Muscle of arm (tissue), 14 donors: ENCODE measurements at places on chromosomes 2 and 18.

GRCh38 chr2:231568098-231568784, 24.4 kb upstream of the TEX44 start:
- no peak for DNase-seq

- no peak for DNase-seq
These were observed 101.2 kb upstream of the SEC11C start for GRCh38 chr18:59038295-59039039.

GRCh38 chr2:19187323-19188020, 171.0 kb downstream of the OSR1 start:
- DNase-seq, result no peak

DNA sequence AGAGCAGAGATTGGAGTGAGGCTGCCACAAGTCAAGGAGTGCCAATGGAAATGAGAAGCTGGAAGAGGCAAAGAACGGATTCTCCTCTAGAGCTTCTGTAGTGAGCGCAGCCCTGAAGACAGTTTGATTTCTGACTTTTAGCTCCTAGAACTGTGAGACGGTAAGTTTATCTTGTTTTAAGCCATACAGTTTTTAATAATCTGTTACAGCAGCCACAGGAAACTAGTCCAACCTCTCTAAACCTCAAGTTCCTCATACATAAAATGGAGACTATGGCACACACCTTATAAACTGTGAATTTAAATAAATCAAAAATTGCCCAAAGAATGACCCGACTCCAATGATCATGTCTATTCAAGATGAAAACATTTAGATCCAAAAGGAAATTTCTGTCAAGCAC, 596.5 kb downstream of the BCL11A start:
- no peak for DNase-seq

DNA sequence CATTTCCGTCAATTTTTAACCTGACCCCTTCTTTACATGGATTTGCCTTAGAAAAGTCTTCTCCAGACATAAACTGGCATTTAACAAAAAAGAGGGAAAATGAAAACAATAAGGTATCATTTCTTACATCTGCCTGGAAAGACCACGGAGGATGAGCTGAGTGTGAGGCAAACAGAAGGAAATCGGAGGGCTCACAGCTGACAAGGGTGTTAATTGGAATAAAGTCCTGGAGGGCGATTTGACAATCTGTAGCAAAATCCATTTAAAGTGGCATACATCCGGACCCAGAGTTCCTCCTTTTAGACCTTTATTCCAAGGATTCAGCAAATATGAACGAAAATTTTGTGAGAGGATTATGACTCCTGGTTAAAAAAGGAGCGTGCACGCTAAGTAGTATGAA, 179.7 kb upstream of the COPS8 start:
- no peak for DNase-seq

- DNase-seq, result no peak
These were observed 145.0 kb downstream of the CLIP4 start for GRCh38 chr2:29260142-29260772.
